NCI-H2171 (cell line): ENCODE measurements at places on chromosomes 12 and 14.
A peak's percentile ranks its signal among the peaks of the same experiment; 100 is the strongest.

DNA sequence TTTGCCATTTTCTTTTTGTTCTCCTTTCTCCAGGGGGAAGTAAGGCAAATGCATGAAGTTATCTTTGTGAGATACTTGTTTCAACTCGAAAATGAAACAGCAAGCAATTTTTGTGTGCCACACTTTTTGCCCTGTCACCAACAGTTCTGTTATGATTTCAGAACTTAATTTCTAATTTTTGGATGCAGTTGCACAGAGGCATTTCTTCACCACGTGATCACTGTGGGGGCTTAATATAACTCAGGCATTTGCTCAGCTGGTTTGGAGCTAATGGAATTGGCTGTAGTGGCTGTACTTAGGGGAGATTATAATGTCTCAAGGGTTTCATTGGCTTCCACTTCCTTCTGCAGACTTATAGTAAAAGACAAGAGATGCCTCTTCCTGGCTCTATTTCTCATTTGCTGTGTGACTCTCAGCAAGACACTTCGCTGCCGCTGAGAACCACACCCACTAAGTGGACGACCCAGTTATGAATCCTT is 452.4 kb downstream of the RAD51B start:
- no peak for DNase-seq

- DNase-seq = peak; percentile 63
Measured at GRCh38 chr14:104800771-104801519, at the start of gene ZBTB42. Gene ZBTB42, plus strand, starts transcription at chr14:104801101. Its CDS starts 97 bp downstream, at chr14:104801198.

- DNase-seq = no peak
Measured at GRCh38 chr12:79019672-79020071, 155.1 kb downstream of the SYT1 start.

- no peak for DNase-seq
Measured at GRCh38 chr14:92510972-92511371, 2.6 kb upstream of the RIN3 start.

- peak; percentile 98 for DNase-seq
Measured at GRCh38 chr14:58663494-58664111, 25.8 kb downstream of the DACT1 start.

DNA sequence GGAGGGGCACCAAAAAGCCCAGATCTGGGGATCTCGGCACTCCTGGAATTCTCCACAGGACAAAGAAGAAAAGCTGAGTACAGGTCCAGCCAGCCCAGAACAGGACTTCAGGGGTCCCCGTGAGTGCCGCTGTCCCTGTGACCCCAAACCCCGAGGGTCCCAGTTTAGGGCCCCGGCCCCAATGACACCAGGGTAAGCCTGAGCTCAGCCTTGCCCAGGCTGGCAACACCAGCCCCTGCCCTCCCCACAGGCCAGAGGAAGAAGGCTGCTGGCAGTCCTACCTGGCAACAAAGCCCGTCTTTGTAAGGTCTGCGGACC is 1.8 kb downstream of the CDK2AP1 start:
- no peak for DNase-seq

- no peak for DNase-seq
Measured at GRCh38 chr12:57724936-57725740, 13.4 kb downstream of the AGAP2 start.

- no peak for DNase-seq
Measured at GRCh38 chr12:110004598-110004997, 5.4 kb downstream of the ANKRD13A start.

GRCh38 chr14:71523630-71524319 is 408.5 kb upstream of the RGS6 start:
- DNase-seq = no peak

- DNase-seq = no peak
Measured at GRCh38 chr12:50240096-50240791, 43.1 kb downstream of the LIMA1 start.

GRCh38 chr12:78181544-78182162 is 351.0 kb downstream of the NAV3 start:
- peak; percentile 61 for DNase-seq

GRCh38 chr12:130240831-130241590 is 78.7 kb downstream of the FZD10 start:
- no peak for DNase-seq

DNA sequence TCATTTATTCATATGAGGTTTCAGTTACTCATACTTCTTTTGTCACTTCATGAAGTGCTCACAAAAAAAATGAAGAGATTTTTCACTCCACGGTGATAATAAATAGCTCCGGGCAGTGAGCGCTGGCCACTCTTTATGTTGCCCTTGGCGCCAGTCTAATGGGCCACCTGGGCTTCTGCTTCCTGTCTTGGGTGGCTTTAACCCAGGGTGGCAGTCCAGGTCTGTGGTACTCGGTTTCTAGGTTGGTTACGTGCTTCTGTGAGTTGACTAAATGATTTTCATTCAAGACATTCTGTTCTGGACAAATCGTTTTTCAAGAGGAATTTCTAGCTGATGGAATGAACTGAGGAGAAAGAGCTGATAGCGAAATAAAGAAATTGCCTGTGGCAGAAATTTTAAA is 34.6 kb upstream of the NID2 start:
- DNase-seq = no peak

GRCh38 chr12:128267651-128268378 is 845 bp downstream of the TMEM132C start:
- no peak for DNase-seq

GRCh38 chr14:60563113-60563512 is 54.2 kb downstream of the SIX6 start:
- no peak for DNase-seq
